ENCODE measurements at places on chromosomes 6 and 20.

- DNase-seq, result no peak
Measured at GRCh38 chr20:58659841-58660240, 8.8 kb downstream of the STX16 start.

GRCh38 chr6:139698526-139699176 lies 324.2 kb upstream of the CITED2 start:
- no peak for DNase-seq

DNA sequence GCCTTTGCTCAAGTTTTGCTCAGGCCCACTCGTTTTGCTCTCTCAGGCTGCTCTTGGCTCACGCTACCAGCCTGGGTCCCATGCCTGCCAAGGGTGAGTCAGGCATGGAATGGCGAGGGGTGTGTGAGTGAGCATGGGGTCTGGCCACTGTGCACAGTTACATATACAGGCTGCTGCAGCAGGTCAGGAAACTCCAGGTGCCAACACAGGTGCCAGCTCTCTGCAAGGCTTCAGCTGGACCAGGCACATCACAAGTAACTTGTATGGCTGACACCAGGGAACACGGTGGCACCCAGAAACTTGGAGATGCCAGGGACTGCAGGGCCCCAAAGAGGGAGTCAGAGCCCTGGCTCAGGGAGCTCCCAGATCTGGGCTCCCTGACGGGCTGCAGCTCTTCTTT lies 146.8 kb downstream of the BTBD3 start:
- no peak for DNase-seq

DNA sequence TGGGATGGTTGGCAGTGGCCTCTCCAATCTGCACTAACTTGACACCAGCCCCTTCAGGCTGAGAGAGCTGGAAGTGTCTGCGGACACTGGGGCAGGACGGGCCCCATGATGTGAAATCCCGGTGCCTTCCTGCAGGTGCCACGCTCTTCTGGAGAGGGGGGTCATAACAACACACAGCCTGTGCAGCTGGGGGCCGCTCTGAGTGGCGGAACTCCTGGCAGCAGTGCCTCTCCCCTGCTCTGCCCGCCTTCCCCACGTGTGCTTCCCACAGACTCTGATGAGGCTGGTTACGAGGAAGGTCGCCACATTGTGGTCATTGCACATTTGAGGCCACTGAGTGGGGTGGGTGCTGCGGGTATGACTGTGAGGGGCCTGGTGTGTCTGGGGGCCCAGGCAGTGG lies 145.2 kb downstream of the DTNBP1 start:
- DNase-seq, result no peak

DNA sequence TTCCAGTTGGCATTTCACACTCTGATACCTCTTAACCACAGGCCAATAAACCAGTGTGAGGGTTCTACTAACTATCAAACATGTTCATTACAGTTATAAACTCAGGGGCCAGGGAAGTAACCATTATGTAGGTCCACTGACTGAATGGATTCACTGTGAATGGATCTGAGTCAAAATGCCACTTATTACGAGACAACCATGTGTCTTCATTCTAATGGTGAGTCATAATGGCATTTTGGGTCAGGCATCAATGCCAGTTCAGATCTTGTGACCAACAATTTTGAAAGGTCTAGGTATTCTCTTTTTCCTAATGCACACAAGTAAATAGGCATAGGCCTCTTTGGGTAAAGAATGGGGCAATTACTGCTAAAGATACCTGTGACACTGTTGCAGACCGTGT lies 112.2 kb upstream of the HEY2 start:
- no peak for DNase-seq

Measured in activated T-helper 9 cell treated with anti-CD3 and anti-CD28 coated beads, Interleukin-2, amount 50 U/mL, for 16 hours (primary cell).